GM12891 (cell line): ENCODE measurements at places on chromosomes 13 and 19.

DNA sequence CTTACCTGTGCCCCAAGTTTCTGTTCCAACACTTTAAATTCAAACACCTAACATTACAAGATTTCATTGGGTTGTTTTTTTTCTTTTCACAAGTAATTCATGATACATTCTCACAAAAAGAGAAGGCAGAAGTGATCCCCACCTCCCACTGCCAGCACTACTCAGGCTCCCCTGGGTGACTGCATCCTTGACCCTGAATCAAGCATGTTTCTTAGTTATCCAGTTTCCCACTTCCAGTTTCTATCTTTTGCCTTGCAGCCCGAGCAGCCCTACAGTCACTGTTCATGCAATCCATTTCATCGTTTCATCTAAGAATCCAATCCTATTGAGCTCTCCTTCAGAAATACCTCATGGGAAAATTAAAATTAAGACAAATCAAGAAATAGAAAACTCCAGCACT lies 61.4 kb downstream of the RNASEH2B start:
- DNase-seq = no peak

GRCh38 chr13:99800011-99800410 lies 171.6 kb downstream of the ZIC5 start:
- no peak for DNase-seq

- DNase-seq = no peak
These were observed 111.2 kb downstream of the KDM4B start for GRCh38 chr19:5080030-5080654.

DNA sequence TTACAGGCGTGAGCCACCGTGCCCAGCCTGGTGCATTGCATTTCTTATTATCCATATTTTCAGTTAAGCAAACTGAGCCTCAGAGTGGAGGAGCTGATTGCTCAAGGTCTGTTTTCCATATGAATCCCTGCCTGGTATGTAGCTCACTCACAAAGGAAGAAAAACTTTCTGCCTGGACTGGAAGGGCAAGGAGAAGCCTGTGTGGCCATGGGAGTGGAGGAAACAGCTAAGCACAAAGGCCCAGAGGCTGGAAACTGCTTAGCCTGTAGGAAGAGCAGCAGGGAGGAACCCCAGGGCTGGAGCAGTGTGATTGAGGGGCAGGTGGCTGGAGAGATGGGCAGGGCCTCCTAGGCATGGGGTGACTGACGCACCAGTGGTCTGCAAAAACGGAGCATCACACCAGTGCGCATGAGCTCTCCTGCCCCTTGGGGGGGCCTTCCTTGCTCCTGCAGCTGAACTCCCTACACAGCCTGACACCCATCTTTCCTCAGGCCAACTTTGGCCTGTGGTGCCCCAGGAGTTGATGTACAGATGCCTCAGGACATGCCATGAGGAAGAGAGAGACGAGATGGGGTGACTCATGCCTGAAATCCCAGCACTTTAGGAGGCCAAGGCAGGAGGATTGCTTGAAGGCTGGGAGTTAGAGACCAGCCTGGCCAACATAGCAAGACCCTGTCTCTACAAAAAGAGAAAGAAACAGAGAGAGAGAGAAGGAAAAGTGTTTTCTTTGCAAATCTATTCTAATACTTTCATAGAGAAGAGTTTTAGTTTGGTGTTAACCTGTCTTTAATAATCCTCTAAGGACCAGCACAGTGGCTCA lies 2.8 kb upstream of the HNRNPM start:
- no peak for DNase-seq

DNA sequence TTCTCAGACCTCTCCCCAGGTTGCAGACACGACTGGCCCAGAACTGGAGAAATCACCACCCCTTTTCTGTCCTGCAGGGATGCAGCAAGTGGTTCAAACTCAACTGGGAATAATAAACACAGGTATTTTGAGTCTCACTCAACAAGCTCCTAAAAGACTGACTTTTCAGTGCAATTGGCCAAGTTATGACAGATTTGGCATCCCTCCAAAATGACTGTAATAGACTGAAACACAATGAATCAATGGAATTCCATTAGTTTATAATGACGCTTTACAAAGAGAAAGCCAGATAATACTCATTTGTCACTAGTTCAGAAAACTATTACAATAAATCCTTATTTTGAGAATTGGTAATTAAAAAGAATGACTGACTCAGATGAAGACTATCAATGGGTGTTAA lies 38.1 kb downstream of the MIPEP start:
- no peak for DNase-seq

- no peak for DNase-seq
These were observed 460.5 kb downstream of the COG6 start for GRCh38 chr13:40116008-40116407.

DNA sequence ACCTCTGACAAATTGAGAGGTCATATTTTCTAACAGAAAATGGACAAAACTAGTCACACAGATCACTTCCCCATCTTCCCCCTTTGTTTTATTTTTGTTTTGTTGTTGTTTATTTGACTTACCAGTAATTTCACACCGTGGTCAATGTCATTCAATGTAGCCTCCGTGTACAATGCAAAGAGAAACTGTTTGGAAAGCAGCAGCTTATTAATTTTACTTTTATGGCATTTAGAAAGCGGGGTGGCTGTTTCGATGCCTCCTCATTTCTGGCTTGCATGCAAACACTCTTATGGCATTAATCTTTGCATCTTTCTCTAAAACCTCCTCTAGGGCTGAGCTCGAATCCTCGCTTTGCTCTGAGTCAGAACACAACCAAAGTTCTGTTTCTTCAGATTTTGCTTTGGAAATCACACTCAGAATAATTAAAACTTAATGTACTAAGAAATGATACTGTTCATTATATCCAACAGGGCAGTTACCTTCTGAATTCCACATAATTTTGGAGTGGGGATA lies 77.0 kb downstream of the ZNF536 start:
- DNase-seq = no peak

- no peak for DNase-seq
These were observed 19.1 kb downstream of the TEX29 start for GRCh38 chr13:111339366-111340143.

DNA sequence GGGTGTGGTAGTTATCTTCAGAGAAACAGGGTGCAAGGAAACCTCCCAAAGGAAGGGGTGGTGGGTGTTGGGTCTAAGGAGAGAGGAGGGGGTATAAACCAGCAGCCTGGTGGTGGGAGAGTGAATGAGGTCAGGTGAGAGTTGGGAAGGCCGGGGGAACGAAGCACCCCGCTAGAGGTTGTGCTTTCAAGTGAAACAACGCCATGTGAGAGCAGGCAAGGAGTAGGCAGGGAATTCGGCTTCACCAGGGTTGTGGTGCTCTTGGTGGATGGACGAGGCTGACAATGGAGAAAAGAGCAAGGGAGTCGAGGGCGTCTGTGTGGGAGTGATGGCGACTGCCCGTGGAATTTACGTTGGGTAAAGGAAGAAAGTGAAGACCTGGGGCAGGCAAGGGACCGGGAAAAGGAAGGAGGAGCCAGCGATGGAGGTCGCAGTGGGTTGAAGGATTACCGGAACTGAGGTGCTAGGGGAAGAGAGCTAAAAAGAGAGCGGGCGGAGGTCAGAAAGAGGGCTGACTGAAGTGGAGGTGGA lies 2.1 kb upstream of the MLNR start:
- no peak for DNase-seq

- DNase-seq = no peak
These were observed 15.5 kb upstream of the ZNF112 start for GRCh38 chr19:44371815-44372480.

DNA sequence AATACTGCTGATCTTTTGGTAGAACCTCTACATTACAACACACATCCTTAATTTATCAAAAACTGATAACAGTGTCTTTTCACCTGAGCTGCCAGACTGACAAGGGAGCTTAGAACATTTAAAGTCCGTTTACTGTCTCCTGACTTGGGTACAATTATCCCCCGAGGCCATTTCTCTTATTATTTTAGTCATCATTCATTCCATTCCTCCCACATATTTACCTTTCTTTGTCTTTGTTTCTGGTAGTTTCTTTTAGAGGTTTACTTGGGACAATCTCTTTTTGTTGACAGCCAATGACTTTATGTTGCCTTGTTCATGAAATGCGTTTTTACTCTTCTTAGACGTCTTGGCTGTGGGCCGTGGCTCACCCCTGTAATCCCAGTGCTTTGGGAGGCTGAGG lies 186.9 kb downstream of the PCCA start:
- DNase-seq = no peak

- no peak for DNase-seq
These were observed 11.4 kb upstream of the CRTC1 start for GRCh38 chr19:18672044-18672451.
